Anterior cingulate cortex (tissue), 58 donors: ENCODE measurements at places on chromosomes 7 and 10.

DNA sequence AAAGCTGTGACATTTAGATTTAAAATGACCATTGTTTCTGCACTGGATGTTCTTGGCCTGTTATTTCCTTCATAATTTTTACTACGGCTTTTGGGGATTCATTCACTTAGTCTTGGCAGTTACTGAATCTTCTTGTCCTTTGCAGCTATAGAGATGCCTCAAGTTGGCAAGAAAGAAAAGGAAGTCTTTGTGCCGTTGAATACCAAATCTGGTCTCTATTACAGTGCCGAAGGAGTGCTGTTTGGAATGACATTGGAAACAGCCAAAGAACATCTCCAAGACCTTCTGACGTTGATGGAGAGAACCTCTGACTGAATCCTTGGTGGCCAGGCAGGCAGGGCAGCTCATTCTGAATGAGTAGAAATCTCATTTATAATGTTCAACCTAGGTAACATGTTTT is 54.3 kb upstream of the NRP1 start:
- no peak for DNase-seq

DNA sequence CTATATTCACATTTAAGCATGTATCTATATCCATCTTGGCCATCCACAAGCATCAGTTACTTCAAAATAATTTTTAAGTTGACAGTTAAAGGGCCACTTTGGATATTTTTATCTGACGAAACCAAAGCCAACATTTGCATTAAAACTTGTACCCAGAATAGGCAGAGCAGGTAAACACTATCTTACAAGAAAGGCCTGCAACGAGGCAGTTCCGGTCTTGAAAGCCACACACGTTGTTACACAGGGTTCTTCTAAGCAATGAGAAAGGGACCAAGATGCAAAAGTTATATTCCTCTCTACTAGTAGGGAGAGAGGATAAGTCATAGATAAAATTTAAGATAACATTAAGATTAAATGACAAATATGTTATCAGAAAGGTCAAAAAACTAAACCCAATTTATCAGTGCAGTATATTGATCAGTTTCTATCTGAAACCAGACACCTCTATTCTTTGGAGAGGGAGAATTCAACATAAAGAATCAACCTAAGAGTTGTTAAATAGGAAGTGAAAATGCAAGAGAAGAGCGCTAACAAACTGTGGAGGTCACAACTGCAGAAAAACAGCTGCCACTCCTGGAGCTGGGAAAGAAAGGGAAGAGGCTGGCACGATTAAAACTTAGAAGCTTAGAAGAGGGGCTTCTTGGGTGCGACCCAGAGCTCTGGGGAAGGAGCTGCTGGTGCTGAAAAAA is 701.3 kb downstream of the TNS3 start:
- DNase-seq = no peak

DNA sequence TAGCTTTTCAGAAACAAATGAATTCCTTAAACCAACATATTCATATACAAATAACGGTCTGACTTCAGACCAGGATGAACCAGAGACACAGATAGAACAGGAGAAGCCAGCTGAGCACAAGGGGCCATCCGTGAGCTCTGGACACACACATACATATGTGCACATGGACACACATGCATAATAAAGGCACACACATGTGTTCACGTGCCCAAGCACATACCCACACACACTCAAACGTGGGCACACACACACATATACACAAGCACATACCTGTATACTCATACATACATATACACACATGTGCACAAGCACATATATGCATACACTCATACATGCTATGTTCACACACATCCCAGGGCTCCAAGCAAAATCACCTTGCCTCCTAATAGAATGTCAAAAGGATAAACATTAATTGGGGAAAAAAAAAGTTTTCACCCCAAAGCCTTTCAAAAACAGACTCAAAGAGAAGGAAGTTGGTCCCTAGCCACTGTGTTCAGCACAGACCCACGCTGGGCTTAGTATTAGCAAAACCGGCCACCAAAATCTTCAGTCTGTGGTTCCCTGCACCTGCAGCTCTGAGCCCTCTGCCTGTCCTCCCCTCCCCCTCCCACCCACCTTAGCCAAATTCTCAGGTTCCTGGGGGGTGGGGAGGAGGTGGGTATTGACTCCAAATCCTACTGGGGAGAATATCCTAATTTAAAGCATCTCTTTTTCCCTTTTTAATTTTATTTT is 100.4 kb upstream of the MACROH2A2 start:
- DNase-seq = no peak

DNA sequence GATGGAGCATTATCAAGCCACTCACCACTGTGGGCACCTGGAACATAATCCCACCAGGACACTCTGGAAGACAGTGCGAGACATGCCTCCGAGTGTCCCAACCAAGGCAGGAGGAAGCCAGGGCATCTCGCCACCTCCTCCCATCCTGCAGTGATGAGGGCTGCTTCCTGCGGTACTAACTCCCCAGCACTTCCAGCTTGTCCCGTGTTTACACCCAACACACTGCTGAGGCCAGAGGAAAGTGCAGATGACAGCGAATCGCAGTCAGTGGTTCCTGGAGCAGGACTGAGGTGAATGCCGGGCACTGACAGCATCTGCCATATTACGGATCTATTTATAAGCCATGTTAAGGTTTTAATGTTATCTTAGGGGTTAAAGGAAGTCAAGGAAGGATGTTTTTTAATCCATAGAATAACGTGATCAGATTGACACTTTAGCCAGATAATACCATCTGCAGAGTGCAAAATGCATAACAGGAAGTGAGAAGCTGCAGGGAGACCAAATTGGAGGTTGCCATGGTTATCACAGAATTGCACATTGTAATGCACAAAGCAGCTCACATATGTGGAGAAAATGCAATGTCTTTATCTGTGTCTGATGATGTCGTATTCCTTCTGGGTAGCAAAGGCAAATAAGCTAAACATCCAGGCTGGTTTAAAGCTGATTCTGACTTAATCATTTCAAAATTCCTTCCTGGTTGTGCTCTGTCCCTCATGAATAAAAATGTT is 314.1 kb upstream of the C7orf33 start:
- DNase-seq = peak; percentile 16

- DNase-seq = no peak
Observed at GRCh38 chr10:1327759-1328158, 271.6 kb downstream of the WDR37 start.

DNA sequence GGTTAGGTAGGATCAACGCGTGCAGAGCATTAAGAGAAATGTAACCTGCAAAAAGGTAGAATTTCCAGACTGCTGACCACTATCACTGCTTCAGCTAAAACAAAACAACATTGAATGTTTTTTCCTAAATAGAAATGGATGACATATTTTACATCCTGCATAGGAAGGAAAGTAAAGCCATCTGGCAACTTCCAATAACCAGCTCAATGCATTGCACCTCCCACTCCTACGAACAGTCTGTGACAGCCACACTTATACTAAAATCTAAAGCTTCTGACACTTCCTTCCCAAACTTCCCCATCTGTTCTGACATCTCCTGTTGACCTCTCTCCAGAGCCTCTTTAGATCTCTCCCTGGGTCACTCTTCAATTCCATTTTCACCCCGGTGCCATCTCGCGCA is 47.1 kb downstream of the NRCAM start:
- DNase-seq = no peak
